Lower lobe of right lung (tissue), 2 donors: ENCODE measurements at places on chromosomes 2 and 18. TPM values are rescaled to one million over a fixed set of nuclear protein-coding genes. Genes with fewer than 3 reads are reported as not detected.

DNA sequence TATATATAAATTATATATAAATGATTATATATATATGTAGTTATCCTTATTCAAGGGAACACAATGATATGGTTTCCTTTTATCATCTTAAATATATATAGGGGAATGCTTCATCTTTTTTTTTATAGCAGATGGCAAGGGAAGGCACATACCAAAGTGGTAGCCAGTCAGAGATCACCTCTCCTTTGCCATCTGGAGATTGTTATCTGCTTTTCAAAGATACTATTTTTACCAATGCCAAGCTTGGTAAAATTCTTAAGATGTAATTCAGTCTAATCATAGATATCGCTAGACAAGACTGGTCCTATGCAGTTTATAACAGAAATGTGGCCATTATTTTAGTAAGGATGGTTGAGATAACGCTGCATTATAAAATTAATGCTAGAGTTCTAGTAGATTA, 64.7 kb upstream of the DSEL start:
- no peak for DNase-seq

The REG3A gene
- total RNA-seq: not detected

DNA sequence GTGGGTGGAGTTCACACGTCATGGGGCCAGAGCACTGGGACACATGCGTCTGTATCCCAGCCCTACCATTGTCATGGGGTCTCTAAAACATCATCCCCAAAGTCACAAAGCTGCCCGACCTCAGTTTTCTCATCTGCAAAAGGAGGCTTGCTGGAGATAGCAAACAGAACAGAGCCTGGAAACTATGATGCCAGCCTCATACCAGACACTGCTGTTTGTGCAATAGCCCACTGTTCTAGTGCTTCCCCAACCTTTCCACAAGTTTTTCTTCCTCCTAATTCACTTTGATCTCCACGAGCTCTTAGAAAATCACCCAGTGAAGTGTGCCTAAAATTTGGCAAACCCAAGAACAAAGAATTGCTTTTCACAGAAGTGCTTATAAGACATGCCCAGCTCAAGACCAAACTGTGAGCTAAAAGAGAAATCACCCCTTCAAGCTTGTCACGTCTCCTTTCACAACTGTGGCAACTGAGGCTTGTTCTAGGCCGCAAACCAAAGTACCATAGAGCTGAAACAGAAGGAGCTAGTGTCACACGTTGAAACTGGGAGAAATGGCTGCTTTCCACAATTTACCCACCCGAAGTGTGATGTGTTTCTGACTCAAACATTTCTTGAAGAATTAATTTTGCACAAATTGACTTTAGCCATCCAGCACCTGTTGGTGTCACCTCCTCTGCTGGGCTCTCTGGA, 162.7 kb upstream of the ID2 start:
- DNase-seq: no peak

The CCDC141 gene
- total RNA-seq: 40.5 TPM

The SLC16A14 gene
- total RNA-seq: 2.2 TPM

DNA sequence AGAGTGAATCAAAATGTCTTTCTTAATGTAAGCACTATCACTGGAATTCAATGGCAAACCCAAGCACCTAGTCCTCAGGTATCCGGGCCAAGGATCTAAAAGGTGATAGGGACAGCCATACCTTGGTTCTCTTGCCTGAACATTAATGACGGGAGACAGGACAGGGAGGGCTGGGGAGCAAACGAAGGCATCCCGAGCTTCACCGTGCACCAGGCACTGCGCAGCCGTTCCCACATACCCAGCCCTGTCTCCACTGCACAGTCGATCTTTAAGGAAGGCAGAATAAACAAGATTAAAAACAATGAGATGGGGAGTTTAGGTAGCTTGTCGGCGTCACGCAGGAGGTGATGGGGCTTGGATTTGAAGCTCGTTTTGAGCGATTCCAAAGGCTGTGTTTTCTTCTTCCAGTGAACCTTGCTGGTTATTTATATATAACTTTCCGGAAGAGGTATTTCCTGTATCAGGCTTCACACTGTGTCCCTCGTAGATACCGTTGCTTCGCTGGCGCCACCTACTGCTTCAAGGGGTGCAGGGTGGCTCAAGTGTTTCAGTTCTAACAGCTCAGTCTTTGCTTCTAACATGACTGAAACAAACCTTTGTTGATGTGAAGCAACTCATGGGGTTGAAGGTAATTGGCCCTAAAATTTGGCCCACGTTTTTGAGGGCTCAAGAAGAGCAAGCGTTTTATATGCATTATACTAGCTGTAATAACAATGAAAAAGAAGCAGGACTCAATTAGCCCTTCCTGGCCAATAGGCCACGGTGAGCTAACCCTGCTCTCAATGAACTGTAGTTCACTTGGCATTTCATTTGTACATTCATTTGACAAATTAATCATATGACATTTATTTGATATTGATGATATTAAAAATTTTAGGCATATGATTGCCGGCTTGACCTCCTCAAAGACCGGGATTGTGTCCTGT, 77.4 kb downstream of the DCDC2C start:
- DNase-seq: peak; percentile 65

The APCDD1 gene
- total RNA-seq: 33.4 TPM

DNA sequence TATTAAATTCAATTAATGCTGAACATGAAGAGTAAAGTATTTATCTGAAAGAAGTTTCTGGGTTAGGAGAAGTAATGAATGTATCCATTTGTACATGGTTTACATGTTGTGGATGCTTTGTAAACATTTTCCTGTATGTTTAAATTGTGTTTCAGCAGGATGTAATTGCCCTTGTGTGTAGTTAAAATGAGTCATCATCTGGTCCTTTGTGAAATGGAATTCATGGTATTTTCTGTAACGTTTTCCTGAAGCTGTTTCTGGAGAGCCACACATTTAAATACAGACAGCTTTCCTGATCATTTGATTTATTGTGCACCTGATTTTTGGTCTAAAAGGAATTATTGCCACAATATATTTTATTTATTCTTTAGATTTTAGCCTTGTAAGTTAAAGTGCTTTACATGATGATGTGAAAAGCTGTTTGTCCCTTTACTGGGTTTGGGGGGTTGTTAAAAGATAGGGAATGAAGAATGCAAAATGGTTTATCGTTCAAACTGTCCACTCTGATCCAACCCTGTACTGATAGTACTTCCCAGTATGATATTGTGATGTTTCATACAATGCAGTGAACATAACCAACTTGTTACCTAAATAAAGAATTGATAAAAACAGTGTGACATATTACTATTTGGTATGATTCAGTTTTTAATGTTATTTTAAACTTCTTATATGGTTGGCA, 41.7 kb upstream of the SLC3A1 start:
- no peak for DNase-seq

GRCh38 chr2:105417857-105418436, 19.1 kb upstream of the FHL2 start:
- no peak for DNase-seq

DNA sequence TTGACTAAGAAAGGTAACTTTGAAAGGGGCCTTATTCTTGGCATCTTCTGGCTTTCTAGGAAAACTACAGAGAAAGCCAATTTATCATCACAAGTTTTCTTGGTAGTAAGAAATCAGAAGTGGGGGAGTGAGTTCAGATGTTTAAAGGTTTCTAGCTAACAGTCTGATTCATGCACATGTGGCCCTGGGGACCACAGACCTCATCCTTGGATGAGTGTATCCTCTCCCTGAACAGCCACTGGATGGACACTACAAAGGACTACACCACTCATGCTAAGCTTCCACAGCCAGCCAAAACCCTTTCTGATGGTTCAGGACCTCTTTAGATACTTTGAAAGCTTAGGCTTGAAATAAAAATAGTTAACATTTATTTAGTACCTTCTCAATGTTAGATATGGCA, 218.3 kb upstream of the STK17B start:
- DNase-seq: no peak

DNA sequence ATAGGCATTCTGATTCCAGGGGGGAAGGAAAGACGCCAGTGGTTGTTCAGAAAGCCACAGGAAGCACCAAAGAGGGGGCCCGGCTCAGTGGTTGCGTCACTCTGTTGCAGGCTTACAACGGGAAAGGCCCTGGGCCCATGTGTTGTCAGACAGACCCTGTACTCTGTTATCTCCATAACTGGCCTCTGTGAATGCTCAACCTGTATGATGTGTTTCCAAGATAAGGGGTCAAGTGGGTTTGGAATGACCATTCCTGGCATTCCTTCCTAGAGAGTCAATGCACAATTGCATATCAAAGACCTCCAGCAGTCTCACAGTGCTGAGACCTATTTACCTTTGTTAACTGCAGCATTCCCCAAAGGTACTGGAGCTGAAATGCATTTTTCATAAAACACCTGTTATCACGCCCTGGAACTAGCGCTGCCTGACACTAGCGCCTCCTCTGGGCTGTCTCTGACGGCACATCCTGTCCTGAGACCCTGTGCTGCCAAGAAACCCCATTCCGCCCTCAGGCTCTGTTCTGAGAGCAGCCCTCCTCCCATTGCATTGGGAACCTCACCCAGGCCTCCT, 13.2 kb upstream of the LRRFIP1 start:
- no peak for DNase-seq

GRCh38 chr18:78665644-78666043, 314.0 kb upstream of the SALL3 start:
- no peak for DNase-seq

- DNase-seq: no peak
Observed at GRCh38 chr2:177598326-177599138, 206.0 kb downstream of the AGPS start.

GRCh38 chr18:40035966-40036365, 1919.1 kb upstream of the PIK3C3 start:
- DNase-seq: no peak

The SLC40A1 gene
- 135 TPM for total RNA-seq

- no peak for DNase-seq
Observed at GRCh38 chr2:156380117-156380645, 47.7 kb upstream of the NR4A2 start.

DNA sequence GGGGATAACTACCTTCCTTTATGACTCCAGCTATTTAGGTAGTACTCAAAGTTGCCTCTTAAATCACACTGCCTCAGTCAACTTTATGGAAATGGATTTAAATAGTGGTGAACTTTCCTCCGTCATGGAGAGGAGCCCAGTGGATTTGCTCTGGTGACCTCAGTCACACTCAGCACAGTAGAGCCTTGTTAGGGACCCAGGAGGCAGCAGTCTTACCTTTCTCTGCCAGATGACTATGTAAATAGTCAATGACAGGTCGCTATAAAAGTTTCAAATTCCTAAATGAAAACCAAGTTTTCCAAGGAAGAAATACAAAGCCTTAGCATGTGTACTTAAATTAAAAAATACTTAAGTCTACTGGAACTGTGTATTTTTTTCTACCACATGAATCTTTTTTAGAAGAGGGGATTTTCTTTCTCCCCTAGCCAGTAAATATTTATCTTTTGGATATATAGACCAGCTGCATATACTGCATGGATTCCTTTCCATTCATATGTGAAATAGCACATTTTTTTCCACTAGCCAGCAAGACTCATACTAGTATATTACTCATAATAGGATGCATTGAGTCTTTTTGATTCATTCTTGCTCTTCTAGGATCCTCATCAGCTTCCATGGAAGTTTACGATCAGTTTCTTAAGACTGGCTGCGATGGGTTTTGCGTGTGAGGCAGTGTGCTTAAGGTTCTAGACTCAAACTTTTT, 147.1 kb downstream of the FMNL2 start:
- DNase-seq: no peak

DNA sequence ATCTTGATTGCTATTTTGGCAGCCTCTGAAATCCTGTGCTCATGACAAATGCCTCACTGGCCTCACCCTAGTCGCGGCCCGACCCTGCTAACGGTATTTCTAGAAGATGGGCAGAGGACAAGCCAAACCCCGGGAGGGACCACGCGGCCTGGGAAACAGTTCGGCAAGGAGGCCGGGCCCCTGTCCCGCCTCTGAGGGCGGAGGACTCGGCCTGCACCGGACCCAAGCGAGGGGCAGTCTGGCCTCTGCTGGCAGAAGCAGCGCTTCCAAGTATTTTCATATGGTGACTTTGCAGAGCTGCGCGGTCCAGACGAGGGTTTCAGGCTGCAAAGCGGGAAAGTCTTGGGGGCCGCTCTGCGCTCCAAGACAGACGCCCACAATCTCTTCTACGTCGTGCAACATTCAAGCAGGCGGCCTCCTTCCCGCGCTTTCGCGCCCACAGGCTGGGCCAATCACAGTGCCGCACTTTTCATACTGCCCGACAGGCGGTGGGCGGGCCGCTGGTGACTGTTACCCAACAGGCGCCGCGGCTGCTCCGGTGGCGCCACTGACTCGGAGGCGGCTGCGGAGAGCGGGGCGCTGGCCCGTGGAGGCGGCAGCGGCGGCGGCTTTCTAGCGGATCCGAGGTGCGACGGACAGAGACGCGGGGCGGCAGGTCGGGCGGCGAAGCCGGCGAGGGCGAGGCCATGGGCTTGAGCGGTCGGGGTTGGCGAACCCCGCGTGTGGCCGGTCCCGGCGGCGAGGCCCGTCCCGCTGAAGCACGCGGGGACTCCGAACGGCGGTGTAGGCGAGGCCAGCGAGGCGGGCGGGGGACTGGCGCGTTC, at the start of gene RBM44:
Gene RBM44, plus strand, starts transcription at position 544 of the 824 bp plus-strand sequence. CDS start 14,831 bp downstream, outside the sequence.
- DNase-seq: no peak

The MC4R gene
- total RNA-seq: 0.35 TPM

The SPEG gene
- total RNA-seq: 6.5 TPM

The AQP12B gene
- total RNA-seq: not detected

DNA sequence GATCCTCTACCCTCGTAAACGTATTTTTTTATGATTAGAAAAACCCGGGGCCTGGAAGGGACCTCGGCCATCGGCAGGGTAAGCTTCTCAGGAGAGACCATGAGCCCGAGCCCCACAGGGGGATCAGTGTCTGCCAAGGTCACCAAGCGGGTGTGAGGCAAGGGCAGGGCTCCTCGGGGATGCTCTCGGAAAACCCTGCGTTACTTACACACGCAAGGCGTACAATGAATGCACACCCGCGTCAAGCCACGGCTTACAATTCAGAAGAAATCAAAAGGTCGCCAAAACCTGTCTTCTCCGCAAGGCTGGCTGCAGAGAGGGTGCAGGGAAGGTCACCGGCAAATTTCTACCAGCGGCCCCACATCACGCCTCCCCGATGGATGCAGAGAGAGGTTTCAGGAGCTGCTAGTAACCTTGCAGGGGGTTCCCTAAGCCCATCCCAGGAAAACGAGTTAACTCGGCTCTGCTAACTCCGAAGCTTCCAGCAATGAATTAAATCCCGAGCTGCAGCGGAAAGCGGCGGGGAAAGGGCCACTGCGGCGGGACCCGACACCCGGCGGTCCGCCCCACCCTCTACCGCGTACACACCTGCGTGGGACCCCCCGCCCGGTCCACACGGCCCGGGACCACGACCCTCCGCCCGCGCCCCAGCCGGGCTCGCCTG, 638 bp downstream of the ST3GAL5 start:
- DNase-seq: peak; percentile 57
